Stimulated activated CD4-positive, alpha-beta T cell treated with anti-CD3 and anti-CD28 coated beads, Interleukin-15, amount 100 ng/mL, for 48 hours (primary cell): ENCODE measurements at places on chromosomes 4 and X.

GRCh38 chr4:17068392-17068791, 169.9 kb upstream of the LDB2 start:
- DNase-seq = no peak

DNA sequence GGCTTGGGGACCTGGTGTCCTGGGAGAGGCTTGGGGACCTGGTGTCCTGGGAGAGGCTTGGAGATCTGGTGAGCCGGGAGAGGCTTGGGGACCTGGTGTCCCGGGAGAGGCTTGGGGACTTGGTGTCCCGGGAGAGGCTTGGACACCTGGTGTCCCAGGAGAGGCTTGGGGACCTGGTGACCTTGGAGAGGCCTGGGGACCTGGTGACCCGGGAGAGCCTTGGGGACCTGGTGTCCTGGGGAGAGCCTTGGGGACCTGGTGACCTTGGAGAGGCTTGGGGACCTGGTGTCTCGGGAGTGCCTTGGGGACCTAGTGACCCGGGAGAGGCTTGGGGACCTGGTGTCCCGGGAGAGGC, 12.6 kb downstream of the SHOX start:
- DNase-seq = no peak

DNA sequence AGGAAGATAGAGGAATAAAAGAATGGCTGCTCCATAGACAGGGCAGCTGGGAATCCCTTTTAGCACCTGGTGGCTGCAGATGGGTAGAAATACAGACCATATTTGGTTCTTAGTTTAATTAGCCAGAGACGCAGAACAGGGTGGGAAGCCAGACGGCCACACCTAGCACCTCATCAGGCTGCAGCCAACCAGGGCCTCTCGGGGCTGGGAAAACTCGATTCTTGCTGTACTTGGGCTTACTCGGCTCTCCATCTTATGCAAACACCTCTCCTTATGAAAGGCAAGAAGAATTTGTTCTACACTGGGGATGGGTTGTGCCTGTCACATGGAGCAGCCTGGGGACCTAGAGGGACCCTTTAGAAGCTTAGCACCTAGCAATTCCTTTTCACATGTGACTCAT, 19.7 kb downstream of the IRAK1 start:
- no peak for DNase-seq

- no peak for DNase-seq
Measured at GRCh38 chr4:105620640-105621323, 68.4 kb downstream of the ARHGEF38 start.

DNA sequence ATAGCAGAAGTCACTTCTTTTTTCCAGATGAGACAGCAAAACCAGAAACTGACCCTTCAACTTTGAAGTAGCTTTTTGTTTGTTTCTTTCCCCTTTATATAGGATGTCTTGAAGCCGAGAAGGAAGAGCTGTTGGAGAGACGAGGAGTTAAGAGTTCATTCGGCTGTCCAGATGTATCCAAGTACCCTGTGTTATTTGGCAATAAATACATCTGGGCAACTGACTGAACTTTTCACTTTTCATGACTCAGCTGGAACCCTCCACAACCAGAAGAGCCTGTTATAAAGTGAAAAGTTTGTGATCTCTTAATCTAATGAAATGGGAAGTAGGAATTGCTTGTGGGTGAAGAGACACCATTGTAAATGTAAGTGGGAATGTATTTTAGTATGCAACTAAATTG, 131.2 kb downstream of the HTR2C start:
- no peak for DNase-seq

DNA sequence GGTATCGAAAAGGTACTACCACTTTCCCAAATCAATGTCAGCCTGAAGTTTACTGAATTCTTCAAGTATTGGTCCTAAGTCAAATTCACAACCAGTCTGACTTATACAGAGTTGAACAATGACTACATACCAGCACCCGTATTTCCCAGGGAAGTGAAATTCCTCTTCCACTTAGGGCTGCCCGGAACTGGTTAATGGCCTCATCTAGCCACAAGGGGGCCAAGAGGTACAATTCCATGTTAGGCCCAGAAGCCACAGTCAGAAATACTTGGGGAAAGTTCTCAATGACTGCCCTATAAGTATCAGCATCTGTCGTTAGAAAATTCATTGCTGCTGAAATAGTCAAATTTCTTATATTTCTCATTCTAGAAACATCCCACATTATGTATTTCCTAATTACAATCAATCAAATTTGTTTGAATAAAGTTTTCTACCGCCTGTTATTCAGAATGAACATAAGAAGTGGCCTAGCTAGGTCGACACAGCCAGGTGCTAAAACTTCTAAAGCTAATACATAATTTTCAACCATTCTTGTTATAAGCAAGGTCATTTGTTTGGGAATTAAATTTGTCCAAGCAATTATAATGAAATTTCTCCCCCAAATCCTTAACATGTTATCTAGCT, 5.6 kb upstream of the PCDH7 start:
- no peak for DNase-seq
